PC-3 (cell line): ENCODE measurements at places on chromosomes 7 and 10. TPM values are rescaled to one million over a fixed set of nuclear protein-coding genes. Genes with fewer than 3 reads are reported as not detected.

The AHCYL2 gene
- total RNA-seq = 7.9 and 9.2 TPM in 2 replicates

DNA sequence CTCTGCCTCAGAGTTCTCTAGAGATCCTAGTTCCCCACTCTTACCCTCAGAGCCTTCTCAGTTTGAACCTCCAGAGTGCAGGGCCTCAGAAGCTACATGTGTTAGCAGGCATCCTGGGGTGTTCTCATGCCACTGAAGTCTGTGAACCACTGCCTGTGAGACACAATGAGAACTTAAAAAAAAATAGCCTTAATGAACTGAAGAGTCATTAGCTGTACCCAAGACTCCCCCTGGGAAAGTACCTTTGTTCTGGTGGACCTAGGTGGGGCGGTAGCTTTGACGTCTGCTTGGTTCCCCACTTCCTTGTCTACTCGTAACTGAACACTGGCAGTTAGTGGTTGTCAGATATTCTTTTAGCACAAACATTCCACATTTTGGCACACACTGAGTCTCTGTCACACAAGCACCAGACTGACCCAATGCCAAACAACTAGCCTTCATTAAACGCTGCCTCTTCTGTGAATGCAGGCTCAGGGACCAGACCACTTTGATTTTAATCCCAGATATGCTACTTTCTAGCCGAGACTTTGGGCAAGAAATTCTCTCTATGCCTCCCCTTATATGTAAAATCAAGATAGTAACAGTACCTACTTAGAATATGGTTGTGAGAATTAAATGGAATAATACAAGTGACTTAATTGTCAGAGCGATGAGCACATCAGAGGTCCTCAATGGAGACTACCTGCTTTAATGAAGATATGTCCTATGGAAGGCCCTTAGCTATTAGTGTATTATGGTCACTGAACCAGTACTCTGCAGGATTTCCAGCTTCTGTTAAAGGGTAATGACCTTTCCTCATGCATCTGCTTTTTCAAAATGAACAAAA is 75.3 kb upstream of the CC2D2B start:
- DNase-seq = no peak

- no peak for DNase-seq
These were observed 19.0 kb upstream of the MGMT start for GRCh38 chr10:129448086-129448485.

DNA sequence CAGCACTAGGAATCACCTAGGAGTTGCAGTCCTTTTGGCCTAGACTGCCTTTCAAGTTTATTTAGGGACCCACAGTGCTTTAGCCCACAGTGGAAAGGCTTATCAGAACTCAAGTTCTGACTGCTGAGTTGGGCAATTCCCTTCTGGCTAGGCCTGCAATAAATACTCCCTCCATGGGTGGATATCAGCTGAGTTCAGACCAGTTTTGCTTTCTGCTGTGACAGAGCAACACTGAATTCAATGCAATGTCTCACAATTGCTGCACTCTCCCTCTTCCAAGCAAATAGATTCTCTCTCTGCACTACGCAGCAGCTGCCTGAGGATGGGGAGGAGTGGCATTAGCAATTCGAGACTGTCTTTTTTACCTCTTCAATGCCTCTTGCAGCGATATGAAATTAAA is 1153.3 kb downstream of the SORCS1 start:
- DNase-seq = no peak

GRCh38 chr10:12381536-12382156 is 32.3 kb downstream of the CAMK1D start:
- no peak for DNase-seq

DNA sequence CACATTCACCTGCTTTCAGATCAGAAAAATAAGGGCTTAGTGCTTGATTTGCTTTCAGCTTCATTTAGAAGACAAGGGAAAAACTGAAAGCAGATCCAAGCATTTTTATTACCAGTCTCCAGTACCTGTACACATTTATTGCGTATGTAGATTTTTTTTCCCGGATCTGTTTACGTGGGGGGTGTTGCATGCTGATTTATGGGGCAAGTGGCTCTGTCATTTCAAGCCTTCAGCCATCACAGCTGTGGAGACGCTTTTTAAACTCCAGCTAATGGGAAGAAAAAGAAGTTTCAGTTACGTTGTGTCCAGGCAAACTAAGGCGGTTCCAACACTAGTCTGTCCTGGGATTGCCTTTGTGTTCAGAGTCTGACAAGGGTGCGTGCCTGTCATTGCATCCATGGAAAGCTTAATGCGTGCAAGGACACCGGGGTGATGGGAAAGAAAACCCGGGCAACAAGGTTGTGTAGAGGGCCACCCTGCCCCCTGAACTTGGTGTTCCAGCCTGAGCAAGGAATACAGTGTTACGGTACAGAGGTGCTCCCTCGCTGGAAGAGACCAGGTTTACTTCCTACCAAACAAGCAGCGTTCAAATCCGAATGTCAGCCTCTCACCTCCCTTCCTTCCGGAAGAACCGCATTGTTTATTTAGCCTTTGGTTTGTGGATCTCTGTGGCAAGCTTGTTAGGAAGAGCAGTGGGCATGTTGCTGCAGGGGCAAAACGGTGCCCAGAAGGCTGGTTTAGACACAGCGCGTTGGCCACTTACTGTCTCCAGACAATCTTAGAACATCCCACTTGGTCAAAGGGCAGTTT is 128.2 kb downstream of the FGFR2 start:
- no peak for DNase-seq

DNA sequence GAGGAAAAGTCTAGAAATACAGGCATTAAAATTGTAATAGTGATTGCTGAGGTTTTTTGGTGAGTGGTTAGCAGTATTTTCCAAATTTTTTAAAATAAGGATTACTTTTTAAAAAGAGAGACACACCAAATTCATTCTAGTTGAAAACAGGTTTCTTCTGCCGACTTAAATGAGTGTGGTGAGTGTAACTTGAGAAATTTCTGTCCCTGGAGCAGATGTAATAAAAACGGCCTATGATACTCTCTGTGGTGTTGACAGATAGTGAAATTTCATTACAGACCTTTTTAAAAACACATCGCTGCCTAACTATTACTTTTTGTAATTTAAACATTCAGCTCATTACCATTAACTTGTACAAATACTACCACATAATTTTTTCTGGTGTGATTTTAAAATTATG is 90.1 kb downstream of the CYP51A1 start:
- no peak for DNase-seq

The C10orf88 gene
- 4.5 and 6.2 TPM in 2 replicates for total RNA-seq

The ATOH7 gene
- 1.1 TPM in 1 of 2 replicates, not detected in the other for total RNA-seq

DNA sequence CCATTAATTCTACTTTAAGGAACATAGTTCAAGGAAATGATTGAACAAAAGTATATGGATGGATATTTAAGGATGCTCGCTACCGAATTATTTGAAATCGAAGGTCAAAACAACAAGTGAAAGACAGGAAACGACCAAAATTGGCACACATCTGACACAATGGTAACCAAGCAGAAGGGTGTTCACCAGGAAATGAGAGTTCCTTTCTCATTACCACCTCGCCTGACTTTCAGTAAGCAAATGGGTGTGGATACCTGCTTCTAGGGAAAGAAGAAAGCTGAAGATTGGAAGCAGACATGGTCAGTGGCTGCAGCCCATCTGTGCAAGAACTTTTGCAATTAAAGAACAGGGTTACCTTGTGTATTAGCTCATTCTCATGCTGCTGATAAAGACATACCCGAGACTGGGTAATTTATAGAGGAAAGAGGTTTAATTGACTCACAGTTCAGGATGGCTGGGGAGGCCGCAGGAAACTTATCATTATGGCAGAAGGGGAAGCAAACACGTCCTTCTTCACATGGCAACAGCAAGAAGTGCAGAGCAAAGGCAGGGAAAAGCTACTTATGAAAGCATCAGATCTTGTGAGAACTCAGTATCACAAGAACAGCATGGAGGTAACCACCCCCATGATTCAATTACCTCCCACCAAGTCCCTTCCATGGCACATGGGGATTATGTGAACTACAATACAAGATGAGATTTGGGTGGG is 6.2 kb upstream of the TMEM273 start:
- no peak for DNase-seq

DNA sequence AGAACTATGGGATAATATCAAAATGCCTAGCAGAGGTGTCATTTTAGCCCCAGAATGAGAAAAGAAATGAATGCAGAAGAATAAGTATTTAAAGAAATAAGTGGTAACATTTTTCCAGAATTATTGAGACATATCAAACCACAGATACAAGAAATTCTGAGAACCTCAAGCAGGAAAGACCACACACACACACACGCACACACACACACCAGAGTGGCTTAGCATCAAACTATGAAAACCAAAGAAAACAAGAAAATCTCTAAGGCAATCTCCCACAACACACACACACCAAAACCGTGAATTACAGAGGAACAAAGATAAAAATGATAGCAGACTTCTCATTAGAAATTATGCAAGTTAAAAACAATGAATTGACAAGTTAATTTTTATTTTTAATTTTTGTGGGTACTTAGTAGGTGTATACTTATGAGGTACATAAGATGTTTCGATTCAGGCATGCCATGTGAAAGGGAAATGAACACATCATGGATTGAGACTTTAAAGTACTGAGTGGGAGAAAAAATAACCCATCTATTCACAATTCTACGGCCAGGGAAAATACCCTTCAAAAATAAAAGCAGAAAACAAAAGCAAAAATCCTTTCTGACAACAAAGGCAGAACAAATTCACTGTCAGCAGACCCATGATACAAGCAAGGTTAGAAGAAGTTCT is 14.6 kb downstream of the PPIF start:
- no peak for DNase-seq

The CRHR2 gene
- not detected in 2 replicates for total RNA-seq

DNA sequence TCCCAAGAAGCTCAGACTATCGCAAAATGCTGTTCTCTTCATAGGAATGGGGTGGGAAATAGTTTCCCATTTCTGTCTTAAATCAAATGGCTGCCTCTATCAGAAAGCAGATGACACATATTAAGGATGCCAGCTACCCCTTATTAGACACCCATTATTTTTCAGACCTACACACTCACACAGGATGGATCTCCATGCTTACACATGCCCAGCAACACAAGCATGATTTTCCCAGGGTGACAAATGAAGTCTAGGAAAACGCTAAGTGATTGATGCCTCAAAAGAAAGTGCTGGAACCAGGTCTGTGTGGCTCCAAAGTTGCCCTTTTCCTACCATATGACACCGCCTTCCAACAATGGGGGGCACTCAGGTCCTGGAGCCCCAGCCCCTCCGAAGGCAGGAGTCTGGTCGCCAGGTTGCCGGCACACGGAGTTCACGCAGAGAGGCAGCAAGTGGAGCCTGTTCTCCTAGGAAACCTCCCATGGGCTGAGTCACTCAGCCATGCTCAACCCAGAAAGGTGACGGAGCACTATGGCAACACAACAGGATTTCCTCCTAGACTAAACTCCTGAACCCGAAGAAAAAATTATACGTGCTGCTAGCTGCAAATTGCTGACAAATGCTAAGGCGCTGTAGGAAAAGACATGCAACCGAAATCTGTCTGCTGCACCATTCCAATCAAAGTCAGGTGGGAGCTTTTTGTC is 19.8 kb downstream of the VOPP1 start:
- peak; percentile 86 for DNase-seq

The GJD4 gene
- total RNA-seq = 0.33 and 0.58 TPM in 2 replicates

GRCh38 chr10:73884017-73884416 is 9.7 kb upstream of the CAMK2G start:
- DNase-seq = no peak

- no peak for DNase-seq
These were observed 284 bp downstream of the CXCL12 start for GRCh38 chr10:44384601-44385025.

DNA sequence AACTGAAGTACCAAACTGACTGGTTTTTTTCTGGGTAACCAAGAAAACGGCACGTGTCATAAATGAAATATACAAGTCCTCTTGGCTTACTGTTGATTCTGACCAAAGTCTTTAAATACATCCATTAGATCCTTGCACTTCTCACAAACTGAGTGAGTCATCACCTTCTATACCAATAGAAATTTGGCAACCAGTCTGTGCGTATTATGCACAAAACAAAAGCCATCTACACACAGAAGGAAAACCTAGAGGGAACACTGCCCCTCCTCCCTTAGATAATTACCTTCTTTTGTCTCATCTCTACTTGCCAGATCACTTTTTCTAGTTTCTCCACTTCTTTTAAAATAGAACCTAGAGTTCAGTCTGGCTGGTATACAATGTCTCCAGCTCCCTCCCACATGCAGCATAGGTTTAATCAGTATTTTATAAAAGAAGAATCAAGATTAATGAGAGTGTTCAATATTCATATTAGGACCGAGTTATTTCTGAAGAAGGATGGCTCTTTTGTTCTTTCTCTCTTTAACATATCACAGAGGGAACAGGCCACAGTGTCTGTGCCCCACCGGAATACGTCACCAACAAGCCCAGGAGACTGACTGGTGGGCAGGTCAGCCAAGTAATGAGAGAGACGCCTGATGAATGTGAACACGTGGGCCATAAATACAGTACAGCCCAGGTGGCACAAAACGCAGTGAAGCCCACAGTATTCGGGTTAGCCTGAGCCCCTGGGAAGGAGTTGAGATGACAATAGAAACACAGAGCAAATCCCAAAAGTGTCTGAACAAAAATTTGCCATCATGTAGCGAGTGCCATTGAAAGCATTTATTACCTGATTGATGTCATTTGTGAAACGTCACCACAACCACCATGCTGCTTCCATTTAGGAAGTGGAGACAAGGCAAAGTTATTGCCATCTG is 91.3 kb downstream of the KIAA1549 start:
- peak; percentile 86 for DNase-seq

The LRRC18 gene
- total RNA-seq = not detected in 2 replicates

GRCh38 chr7:101536232-101536631 is 92.9 kb downstream of the MYL10 start:
- DNase-seq = no peak

The NPC1L1 gene
- total RNA-seq = 0.04 TPM in 1 of 2 replicates, not detected in the other

The SPDYE2 gene
- total RNA-seq = not detected in 2 replicates

DNA sequence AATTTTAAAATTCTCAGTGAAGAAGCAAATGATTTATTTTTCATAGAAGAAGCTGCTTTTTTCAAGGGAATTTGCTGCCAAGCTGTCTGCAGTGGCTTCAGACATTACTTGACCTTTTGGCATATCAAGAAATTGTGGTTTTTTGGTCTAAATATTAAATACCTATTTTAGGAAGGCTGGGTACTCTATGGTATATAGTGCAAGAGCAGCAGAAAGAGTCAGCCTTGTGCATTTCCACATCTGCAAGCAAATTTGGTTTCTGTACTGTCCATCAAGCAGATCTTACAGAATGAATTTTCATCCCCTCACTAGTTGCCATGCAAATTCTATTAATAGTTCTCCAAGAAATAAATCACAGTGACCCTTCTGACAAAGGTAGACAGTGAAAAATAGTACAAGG is 222.0 kb downstream of the BICC1 start:
- DNase-seq = no peak
